Upper lobe of right lung (tissue), 1 donor: ENCODE measurements at places on chromosomes 4 and X.

GRCh38 chr4:76666944-76667532, 230.9 kb downstream of the SOWAHB start:
- DNase-seq = no peak

- DNase-seq = no peak
Observed at GRCh38 chrX:40331762-40332161, 234.0 kb upstream of the BCOR start.

DNA sequence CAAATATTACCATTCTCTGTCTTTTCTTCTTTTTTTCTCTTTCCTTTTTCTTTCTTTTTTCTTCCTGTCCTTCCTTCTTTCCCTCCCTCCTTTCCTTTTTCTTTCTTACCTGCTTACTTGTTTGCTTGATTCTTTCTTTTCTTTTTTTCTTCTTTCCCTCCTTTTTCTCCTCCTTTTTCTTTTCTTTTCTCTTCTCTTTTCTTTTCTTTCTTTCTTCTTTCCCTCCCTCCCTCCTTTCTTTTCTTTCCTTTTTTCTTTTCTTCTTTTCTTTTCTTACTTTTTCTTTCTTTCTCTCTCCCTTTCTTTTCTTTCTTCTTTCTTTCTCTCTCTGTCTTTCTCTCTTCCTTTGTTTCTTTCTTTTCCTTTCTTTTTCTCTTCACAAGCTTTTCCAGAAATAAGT, 697.4 kb upstream of the ADGRL3 start:
- DNase-seq = no peak

DNA sequence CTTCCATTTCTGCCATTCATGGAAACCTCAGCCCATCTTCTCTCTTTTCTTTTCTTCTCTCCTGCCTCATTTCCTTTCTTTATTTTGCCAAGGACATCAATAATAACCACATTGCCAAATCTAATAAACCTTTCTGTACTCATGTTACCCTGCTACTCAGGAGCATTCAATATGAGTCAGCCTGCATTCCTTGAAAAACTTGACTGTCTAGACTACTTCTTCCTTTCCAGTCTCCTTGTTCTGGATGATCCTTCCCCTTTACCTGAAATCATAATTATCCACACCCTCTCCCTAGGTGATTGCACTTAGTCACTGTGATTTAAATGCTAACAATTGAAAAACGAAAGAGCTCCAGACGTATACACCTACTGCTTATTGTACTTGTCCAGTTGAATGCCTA, 253.2 kb upstream of the CENPE start:
- DNase-seq = no peak

DNA sequence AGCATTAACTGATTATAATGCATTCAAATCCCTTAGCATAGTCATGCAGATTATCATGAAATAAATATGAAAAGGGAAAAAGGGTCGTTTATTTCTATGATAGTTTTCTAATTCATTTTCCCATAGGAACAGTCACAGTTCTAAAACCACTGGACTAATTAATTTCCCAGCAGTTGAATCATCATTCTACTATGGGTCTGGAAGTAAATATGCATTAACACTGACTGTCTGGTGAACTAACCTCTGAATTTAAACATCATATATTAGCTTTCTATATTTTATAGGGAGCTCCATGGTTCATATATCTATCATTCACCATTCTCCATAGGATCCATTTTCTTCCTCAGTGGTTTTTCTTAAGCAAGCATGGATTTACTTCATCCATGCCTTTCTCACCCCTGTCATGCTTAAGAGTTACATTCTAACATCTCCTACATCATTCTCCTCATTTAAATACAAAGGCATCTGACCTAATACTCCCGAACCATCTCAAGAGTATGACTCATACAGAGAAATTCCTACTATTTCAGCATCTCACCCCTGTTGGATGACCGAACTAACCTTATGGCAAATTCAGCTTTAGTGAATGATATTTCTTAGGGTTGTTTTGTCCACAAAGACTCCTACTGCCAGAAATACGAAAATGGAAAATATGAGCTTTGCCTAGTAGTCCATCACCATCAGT, 198.7 kb upstream of the ADAMTS3 start:
- no peak for DNase-seq

- no peak for DNase-seq
Observed at GRCh38 chr4:68476191-68476590, 28.9 kb downstream of the TMPRSS11E start.

GRCh38 chrX:39452401-39452800, 645.4 kb downstream of the BCOR start:
- no peak for DNase-seq

DNA sequence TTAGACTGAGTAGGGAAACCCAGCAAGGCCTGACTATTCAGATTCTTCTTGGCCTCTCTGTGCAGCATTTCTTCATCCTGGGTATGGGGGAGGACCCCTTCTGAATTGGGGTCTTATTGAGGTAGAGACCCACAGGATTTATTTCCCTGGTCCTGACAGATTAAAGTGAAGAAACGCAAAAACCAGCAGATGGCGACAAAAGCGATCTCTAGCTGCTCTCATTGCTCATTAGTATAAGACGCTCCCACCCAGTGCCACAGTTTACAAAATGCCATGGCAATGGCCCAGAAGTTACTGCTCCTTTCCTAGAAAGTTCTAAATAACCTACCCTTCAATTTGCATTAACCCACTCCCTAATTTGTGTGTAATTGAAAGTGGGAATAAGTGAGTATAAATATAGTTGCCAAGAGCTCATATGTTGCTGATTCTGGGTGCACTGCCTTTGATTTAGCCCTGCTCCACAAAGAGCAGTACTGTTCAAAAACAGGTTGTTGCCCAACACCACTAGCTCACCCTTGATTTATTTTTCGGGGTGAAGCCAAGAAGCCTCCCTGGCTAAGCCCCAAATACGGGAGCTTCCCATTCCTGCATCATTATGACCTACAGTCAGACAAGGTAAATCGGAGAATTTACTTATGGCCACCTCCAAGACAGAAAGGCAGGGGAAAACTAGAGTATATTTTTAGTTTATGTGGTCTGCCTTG, 3.7 kb upstream of the BEX4 start:
- DNase-seq = no peak

GRCh38 chrX:118666521-118666920, 60.9 kb upstream of the IL13RA1 start:
- DNase-seq = no peak

DNA sequence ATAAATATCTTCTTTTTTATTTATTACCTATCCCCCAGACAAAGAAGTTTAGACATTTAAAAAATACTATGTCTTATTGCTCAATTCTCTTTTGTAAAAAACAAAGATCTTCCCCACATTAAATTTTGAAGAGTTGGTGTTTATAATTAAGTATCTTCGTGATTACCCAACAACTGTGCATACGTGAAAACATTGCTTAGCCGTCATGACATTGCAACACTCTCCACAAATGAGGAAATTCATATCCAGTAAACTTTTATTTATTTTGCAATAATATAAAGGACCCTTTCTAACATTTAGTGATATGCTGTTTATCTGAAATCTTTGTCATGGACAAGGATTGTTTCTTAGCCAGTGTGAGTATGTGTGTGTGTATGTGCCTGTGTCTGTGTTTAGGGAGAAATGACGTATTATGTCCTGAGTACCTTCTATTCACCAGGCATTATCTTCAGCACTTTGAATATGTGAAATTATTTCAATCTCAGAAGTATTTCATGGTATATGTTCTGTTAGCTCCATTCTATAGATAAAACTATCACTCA, 26.1 kb upstream of the EREG start:
- DNase-seq = no peak

GRCh38 chr4:145984563-145984962, 45.9 kb upstream of the ZNF827 start:
- DNase-seq = no peak

GRCh38 chr4:146274774-146275173, 60.4 kb downstream of the REELD1 start:
- DNase-seq = no peak

GRCh38 chrX:111634823-111635729, 45.9 kb upstream of the ALG13 start:
- DNase-seq = no peak

DNA sequence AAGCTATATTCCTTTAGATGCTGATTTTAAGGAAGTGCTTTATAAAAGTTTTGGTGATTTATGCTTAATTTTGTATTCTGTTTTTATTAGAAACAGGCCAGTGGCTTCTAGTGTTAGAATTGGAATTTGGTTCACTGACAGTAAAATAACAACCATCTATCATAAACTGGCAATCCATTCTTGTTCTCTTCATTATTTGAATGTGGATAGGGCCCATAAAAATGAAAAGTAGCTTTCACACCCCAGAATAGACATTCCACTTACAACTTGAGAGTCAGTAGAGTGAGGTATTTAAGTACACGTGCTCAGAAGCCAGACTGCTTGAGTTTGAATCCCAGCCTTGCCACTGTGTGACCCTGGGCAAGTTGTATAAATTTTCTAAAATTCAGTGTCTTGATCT, 232.4 kb upstream of the CTSO start:
- DNase-seq = no peak
